ENCODE measurements at places on chromosomes 6 and 20.

- no peak for DNase-seq
Measured at GRCh38 chr6:2663123-2663522, 87.6 kb downstream of the MYLK4 start.

DNA sequence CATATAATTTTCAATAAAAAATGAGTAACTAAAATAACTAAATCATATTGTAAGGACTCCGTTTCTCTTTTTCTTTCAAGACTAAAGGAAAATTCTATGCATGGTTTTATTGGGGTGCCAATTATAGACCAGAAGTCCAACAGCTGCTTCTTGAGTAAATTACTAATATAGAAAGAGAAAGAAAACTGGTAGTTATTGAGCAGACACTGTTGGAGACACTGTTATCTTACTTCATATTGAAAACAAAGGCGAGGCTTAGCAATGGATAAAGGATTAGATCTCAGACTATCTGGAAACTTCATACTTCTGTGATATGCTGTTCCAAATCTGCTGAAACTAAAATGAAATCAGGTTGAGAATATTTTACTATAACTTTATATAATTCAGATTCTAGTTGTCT lies 169.6 kb upstream of the EYS start:
- no peak for DNase-seq

DNA sequence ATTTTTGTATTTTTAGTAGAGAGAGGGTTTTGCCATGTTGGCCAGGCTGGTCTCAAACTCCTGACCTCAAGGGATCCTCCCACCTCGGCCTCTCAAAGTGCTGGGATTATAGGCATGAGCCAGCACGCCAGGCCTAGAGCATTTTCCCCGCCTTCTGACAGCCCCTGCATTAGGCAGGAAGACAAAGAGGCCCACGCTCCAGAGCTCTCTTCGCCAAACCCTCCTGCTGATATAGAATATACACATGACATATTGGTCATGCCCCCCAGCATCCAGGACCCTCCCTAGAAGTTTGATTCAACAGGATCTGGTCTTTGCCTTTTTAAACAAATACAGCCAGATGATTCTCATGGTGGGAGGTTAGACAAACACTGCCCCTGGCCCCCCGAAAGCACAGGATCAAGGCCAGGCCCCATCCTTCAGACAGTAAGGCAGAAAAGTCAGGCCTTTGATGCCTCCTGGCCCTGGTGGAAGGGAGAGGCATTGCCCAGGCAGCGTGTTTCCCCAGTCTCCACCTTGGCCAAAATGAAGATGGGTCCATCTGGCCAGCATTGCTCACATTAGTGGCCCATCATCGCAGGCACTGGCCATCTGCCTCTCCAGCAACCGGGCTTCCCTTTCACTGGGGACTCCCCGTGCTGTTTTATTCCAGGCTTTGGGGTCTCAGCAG lies 4.4 kb downstream of the SULF2 start:
- no peak for DNase-seq

DNA sequence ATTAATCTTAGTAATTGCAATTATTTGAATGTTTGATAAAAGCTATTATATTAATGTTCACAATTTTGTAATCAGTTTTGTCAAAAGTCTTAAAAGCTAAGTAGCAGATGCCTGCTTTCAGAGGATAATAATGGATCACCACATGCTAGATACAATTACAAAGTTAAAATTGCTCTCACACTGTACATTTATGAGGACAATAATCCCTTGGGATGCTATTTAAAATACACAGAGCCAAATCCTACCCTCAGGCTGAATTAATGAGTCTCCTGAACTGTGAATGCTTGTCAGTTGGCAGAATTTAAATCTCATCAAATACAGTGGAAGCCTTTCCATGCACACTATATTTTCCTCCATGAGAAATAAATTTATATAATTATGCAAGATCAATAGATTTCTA lies 153.3 kb upstream of the SYNCRIP start:
- no peak for DNase-seq

- no peak for DNase-seq
Measured at GRCh38 chr6:145096846-145097245, 638.5 kb downstream of the EPM2A start.

DNA sequence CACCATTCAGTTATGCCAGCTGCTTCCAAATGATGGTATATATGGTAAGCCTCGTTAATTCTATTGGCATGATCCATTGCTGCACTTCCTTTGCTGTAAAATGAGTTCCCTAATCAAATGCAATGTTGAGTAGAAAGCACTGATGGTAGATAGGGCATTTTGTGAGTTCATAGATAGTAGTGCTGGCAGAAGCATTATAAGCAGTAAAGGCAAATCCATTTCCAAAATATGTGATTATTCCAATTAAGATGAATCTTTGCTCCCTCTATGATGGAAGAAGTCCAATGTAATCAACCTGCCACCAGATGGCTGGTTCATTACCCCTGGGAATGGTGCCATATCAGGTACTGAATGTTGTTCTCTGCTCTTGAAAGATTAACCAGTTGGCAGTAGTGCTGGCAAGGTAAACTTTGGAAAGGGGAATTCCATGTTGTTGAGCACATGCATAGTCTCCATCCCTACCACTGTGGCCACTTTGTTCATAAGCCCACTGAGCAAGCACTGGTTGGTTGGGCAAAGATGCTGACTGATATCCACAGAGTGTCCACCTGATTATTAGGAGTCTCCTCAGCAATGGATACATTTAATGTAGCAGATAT lies 5.6 kb upstream of the TBPL1 start:
- DNase-seq, result no peak

DNA sequence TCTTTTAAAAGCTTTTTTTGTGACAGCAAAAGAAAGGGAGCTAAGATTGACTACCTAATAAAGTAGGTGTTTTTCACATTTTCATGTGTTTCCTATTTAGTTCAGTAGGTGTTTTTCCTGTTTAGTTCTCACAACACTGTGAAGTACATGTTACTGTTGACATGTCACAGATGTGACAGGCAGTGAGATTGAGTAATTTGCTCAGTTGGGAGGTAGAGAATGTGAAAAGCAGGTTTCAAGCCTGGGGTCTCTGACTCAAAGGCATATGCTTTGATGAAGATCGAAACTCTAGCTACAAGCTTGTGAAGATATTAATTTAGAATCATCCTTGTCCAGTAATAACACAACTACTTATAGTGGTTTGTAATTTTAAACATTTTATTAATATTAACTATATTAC lies 43.1 kb downstream of the SLX4IP start:
- DNase-seq, result no peak

GRCh38 chr6:159677506-159678165 lies 15.4 kb downstream of the SOD2 start:
- no peak for DNase-seq

GRCh38 chr20:53613748-53614147 lies 20.1 kb upstream of the ZNF217 start:
- DNase-seq, result no peak

GRCh38 chr6:20789162-20789561 lies 254.9 kb downstream of the CDKAL1 start:
- DNase-seq, result no peak

- DNase-seq, result no peak
Measured at GRCh38 chr6:169153401-169153800, 100.2 kb downstream of the THBS2 start.

GRCh38 chr6:25519856-25520255 lies 132.2 kb upstream of the SCGN start:
- DNase-seq, result no peak

GRCh38 chr6:84007871-84008270 lies 25.7 kb upstream of the MRAP2 start:
- no peak for DNase-seq
